ENCODE measurements at places on chromosomes 2 and 18.

DNA sequence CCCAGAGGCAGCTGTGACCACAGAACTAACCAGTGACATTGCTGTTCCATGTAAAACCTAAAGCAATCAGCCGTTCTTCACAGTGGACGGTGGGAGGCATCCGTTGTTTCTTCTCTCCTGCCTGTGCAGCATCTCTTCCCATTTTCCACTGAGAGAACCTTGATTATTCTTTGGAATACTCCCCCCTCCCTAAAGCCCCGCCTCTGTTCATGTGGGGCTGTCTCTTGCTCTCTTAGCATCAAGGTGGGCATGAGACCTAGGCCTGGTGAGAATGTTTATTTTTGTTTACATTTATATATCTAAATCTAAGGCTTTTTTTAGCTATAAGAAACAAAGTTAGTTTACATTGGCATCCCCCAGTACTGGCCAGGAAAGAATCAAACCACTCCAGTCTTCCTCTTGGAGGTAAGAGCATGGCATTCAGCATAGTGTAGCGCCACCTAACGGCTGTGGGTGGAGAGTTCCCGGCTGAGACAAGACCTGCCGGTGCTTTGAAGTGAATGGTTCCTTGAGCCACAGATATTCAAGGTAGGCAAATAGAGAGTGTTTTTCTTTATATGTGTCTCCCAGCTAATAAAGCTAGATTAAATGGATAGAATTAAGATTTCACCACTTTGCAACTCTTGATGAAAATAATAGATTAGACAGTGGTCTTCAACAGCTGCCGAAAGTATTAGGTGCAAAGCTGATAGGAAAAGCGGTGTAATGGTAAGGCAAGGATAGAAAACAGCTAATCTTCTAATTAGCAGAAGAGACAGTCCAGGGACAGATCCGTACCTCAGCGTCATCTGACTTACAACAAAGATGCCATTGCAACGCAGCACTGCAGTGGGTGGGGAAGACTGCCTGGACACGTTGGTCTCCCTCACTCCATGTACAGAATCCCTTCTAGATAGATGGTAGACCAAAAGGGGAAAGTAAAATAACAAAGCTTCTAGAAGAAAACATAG lies 219.6 kb upstream of the RAB12 start:
- DNase-seq = peak; percentile 9

- DNase-seq = no peak
Observed at GRCh38 chr2:160742667-160743066, 249.1 kb upstream of the RBMS1 start.

DNA sequence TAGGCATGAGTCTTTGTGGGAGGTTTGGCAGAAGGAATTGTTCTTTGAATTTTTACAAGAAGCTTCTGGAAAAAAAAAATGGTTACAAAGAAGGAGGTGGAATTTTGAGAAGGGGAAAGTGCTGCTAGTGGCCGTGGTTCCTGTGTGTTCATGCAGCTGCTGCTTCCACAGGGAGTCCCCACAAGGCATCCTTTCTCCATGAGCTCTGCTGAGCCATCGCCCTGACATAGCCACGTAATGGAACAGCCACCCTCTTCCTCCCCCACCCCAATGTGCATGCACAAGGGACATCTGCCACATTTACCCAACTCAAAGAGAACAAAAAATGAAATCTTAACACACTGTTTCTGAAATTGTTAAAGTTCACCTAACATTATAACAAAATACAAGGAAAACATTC lies 529.7 kb downstream of the SATB2 start:
- DNase-seq = no peak

- DNase-seq = no peak
Observed at GRCh38 chr2:111155610-111156009, 34.9 kb downstream of the BCL2L11 start.

DNA sequence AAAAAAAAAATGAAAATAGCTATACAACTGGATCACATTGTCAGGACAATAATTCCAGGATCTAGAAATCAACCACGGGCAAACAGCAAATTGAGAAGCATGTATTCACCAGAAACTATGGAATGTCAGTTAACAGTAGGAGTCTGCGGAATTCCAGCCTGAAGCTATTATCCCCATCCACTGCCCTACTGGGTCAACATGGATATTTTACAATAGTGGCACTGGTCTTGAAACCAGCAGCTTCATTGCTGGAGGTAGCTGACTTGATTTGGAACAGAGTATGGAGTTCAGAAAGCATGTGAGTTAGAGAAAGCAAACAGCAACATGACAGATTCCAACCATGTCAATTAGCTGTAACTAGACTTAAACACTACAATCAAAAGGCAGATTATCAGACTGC lies 55.7 kb upstream of the PDE1A start:
- no peak for DNase-seq

DNA sequence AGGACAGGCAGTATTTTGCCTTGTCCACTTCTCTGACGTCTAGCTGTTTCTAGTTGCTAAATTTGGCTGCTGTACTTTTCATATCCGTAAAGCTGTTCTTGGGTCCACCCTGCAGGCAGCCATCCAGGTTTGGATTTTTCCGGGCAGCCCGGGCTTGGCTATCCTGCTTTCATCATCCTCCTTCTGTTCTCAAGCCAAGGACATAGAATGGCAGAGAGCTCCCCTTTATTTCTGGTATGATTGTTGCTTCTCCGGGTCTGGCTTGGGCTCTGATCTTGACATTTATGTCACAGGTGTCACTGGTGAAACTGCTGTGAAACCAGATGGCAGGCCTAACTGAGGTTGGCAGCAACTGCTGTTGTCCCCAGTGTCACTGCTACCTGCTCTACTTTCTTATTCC lies 35.5 kb downstream of the SCN2A start:
- DNase-seq = no peak

GRCh38 chr2:67137699-67138098 lies 259.4 kb upstream of the ETAA1 start:
- DNase-seq = no peak

DNA sequence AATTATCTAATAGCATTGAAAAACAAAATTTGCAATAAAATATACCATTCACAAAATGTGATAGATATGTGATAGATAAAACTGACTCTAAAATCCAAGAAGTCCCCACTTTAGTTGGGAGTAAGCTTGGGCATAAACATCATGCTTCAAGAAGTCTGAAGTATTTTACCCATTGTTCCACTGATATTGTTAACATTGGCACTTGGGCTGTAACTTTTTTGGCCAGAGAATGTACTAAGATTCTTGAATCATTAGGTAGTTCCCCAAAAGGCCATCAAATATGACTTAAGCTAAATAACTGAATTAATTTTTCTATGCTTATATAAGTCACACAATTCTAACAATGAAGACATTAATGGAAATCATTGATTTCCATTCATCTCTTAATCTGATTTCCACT lies 413.6 kb downstream of the CDH2 start:
- no peak for DNase-seq

- no peak for DNase-seq
Observed at GRCh38 chr2:85886141-85886540, 2.6 kb downstream of the ST3GAL5 start.

- DNase-seq = no peak
Observed at GRCh38 chr2:7405861-7406715, 488.9 kb downstream of the RNF144A start.

- DNase-seq = no peak
Observed at GRCh38 chr2:122692400-122693083, 937.1 kb downstream of the TSN start.

DNA sequence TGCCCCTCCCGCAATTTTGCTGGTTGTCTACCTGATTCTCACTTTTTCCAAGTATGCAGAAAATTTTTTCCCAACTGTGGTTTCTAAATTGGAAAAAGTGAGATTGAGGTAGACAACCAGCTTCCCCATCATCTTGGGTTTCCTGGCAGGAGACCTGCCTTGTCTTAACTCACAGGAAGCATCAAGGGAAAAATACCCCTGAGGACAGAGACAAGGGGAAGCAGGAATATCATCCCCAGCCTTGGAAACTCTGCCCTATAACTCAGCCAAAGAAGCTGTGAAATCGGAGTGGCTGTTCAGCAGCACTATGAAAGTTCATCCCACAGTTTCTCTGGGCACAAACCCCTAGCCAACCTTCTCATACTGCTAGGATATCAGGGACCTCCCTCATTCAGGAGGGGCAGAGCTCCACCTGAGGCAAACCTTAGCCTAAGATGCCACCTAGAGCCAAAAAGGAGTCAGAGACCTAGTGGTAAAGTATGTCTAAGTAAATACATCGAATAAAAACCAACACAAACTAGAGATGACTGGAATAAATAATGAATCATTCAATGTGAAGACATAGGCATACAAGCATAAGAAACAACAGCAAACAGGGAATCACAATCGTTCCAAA lies 68.2 kb downstream of the ZSWIM2 start:
- no peak for DNase-seq

DNA sequence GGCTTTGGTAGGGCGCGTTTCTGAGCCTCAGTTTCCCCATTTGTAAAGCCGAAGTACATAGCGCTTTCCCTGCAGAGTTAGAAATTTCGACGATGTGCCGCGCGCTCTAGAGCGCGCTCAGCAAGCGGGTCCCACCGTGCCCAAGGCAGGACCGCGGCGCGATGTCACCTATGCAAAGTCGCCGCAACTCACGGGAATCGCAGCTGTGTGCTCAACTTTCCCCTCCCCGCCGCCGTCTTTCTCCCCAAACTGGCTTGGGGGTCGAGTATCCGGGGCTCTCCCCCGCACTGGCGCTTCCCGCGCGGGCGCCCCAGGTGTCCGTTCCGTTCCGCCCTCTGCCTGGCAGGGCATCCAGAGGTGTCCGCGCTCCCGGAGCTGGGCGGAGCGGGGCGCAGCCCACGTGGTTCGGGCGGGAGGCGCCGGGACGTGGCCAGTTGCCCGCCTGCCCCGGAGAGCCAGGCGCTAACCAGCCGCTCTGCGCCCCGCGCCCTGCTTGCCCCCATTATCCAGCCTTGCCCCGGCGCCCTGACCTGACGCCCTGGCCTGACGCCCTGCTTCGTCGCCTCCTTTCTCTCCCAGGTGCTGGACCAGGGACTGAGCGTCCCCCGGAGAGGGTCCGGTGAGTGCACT lies at the start of gene MLPH:
Gene MLPH, plus strand, starts transcription at position 433 of the 630 bp plus-strand sequence. CDS start 6,176 bp downstream, outside the sequence.
- DNase-seq = no peak

Data from stimulated activated CD4-positive, alpha-beta T cell treated with anti-CD3 and anti-CD28 coated beads, Interleukin-1b, Interleukin-23, amount 100 ng/mL, for 24 hours (primary cell).